Endothelial cell of umbilical vein (primary cell): ENCODE measurements at places on chromosomes 4 and X. TPM values are rescaled to one million over a fixed set of nuclear protein-coding genes. Genes with fewer than 3 reads are reported as not detected.

DNA sequence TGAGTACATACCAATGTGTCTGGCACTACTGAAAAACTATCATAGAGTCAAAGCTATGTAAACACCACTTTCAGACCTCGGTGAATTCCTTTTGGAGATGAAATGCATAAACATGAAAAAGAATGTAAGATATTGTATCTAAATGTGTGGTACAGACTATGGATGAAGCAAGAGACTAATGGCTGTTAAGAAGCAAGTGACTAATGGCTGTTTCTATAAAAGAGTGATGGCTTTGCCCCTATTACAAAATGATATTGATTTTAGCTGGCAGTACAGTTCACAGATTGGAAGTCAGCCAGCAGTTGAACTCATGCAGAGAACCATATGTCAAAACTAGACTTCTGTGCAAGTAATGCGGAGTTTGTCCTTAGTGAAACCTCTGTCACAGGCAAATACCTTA, 359.3 kb downstream of the GRXCR1 start:
- H3K27ac ChIP-seq = no peak overlapping the region
- H3K4me3 ChIP-seq = no peak overlapping the region
- H3K27me3 ChIP-seq = no peaks in the 10 kb centered on the region
- H3K4me1 ChIP-seq = no peaks in the 10 kb centered on the region

GRCh38 chr4:153566631-153567150, 100.5 kb downstream of the TMEM131L start:
- H3K4me3 ChIP-seq = no peak overlapping the region
- no peaks in the 10 kb centered on the region for H3K4me1 ChIP-seq
- no peaks in the 10 kb centered on the region for H3K27me3 ChIP-seq
- H3K36me3 ChIP-seq = no peaks in the 10 kb centered on the region
- DNase-seq = no peak

GRCh38 chrX:114599911-114600310, 16.0 kb downstream of the HTR2C start:
- DNase-seq = no peak
- H3K36me3 ChIP-seq = no peaks in the 10 kb centered on the region
- H3K4me3 ChIP-seq = no peak overlapping the region

- H3K27ac ChIP-seq = no peak overlapping the region
- no peaks in the 10 kb centered on the region for H3K36me3 ChIP-seq
- DNase-seq = no peak
- H3K4me1 ChIP-seq = no peaks in the 10 kb centered on the region
- H3K4me3 ChIP-seq = no peak overlapping the region
- H3K27me3 ChIP-seq = no peaks in the 10 kb centered on the region
These were observed 486.4 kb upstream of the RPS6KA3 start for GRCh38 chrX:20753076-20753475.

DNA sequence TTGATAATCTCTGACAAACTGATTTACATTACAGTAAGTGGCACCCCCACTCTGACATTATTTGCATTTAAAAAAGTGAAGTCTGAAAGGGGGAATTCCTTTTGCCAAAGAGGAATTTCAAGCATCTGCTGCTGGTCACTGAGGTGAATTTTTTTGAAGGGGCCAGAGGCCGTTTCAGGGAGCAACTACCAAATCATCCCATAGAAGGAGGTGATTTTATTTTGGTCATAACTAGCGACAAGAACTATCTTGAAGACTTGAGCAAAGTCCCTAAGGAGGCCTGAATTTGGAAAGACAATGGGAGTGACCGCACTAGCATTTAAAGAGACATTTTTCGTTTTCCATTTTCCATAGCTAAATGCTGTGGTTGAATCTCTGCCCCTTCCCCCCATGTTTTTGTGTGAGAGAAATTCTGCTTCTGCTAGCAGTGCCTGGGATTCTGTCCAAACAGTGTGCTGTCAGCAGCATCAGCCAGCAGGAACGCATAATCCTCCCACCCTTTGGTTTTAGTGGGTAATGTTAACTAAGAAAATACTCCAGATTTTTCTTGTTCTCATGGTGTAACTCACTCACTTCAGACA, 110.1 kb upstream of the MED14 start:
- no peaks in the 10 kb centered on the region for H3K4me1 ChIP-seq
- H3K36me3 ChIP-seq = no peaks in the 10 kb centered on the region
- H3K4me3 ChIP-seq = no peak overlapping the region
- DNase-seq = peak; percentile 30
- H3K27me3 ChIP-seq = no peaks in the 10 kb centered on the region

DNA sequence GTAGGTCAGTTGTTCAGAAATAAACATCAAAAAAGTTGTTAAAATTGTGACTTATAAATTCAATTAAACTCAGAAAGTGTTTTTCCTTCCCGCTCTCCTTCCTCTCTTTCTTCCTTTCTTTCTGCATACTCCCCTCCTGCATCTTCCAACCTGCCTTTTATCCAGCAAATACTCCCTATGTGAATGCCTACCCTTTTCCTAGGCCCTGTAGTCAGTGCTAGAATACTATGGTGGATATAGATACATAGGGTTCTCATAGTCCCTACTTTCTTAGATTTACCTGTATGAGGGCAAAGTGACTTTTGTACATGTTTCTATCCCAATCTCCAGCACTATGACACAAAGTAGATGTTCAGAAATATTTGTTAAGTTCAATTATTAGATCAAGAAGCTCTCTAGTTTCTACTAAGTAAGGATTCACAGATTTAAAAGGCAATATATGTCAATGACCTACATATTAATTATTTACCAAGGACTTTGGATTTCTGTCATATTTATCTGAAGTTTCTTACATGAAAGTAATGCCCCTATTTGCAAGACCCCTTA, 732 bp downstream of the SULT1E1 start:
- DNase-seq = no peak
- no peaks in the 10 kb centered on the region for H3K27me3 ChIP-seq
- H3K36me3 ChIP-seq = no peaks in the 10 kb centered on the region
- no peak overlapping the region for H3K4me3 ChIP-seq
- H3K4me1 ChIP-seq = peaks cover 9% of the 10 kb centered on the region
- no peak overlapping the region for H3K27ac ChIP-seq

- no peak overlapping the region for H3K27ac ChIP-seq
- no peak for DNase-seq
- H3K36me3 ChIP-seq = no peaks in the 10 kb centered on the region
- H3K27me3 ChIP-seq = no peaks in the 10 kb centered on the region
- H3K4me3 ChIP-seq = no peak overlapping the region
These were observed 25.8 kb downstream of the GAB1 start for GRCh38 chr4:143362349-143363046.

DNA sequence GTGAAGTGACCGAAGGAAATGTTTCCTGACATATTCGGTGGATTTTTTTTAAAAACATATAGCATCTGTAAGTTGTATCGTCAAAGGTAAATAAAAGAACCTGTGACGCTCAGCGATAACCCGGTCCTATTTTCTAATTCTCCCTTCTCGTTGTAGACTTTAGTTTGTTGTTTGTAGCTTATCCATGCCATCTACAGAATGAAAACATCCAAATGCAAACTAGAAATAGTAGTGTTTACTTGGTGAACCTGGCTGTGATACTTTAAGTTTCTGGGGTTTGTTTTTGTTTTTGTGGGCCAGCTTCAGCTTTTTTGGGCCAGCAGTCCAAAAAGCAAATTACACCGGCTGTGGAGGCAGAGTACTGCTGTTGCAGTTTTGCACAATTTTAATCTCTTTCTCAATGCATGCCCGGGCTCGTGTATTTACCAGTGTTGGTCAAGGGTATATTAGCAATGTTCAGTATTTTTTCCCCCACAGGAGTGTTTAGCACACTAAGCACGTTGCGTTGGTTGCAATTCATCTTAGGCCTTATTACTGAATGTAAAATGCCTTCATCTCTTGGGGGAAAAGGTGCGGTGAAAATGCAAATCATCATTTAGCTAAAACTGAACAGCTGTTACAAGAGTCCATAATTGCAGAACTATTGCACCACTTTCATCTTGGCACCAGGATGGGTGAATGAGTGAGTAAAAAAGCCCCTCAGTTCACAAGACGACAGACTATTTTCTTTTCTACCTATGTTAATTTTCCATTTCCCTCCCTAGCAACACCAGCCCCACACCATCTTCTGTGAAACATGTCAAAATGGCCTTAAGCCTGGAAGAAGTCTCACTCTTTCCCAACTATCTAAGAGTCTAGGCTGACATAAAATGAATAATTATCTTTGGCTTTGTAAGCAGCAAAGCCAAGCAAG, 1.7 kb upstream of the CNOT6L start:
- H3K4me3 ChIP-seq = peak overlapping the region; percentile 99
- peaks cover 28% of the 10 kb centered on the region for H3K4me1 ChIP-seq
- peak overlapping the region; percentile 96 for H3K27ac ChIP-seq
- peak; percentile 14 for DNase-seq
- no peaks in the 10 kb centered on the region for H3K27me3 ChIP-seq
- H3K36me3 ChIP-seq = no peaks in the 10 kb centered on the region

DNA sequence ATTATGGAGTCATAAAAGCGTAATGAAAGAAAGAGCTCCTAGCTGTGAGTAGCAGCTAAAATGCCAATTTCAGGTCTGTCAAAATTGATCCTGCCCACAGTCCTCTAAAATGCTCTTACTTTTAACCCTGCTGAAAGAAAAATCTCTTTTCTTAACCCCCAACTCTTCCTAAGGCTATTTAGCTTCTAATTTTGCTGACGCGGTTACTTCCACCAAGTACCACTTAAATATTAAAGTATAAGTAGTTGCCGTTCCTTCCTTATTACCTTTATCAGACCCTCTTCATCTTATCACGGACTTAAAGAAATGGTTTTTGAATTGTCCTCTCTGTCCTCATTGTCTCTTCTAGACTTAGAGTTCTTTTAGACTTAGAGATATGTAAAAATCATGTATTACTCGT, 272.2 kb downstream of the FRMPD4 start:
- no peak overlapping the region for H3K4me3 ChIP-seq
- H3K27ac ChIP-seq = no peak overlapping the region
- no peak for DNase-seq
- H3K4me1 ChIP-seq = no peaks in the 10 kb centered on the region
- H3K36me3 ChIP-seq = no peaks in the 10 kb centered on the region

DNA sequence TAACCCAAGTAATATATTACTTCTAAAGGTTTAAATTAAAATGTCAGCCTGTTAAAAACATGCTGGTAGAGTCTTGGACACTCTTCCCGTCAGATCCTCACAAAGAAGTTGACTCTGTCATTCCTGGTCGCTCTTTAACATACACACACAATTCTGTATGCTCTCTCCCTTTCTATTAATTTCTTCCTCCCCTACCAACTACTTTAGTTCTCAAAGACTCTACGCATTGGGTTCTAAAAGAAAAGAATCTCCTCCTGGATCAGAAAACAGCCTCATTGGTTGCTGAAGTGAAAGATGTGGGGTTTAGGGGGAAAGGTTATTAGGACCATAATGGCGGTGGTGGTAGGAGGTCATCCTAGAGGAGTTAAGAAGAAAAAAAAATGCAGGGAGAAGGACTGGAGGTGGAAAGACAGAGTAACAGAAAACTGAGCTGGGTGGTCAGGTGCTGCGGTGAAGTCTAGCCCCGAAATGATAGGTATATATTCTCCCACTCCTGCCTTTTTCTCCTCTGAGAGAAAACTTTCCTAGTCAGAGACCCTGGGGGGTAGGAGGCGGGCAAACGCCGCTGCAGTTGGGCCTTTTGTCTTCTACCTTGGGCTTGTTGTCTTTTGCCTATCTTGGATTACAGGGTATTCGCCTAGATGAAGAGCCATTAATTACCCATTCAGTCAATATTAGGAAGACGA, 5.2 kb upstream of the PITX2 start:
- H3K4me1 ChIP-seq = no peaks in the 10 kb centered on the region
- no peak overlapping the region for H3K4me3 ChIP-seq
- DNase-seq = no peak
- H3K27me3 ChIP-seq = peaks cover 92% of the 10 kb centered on the region
- H3K27ac ChIP-seq = no peak overlapping the region

- no peak for DNase-seq
- H3K4me3 ChIP-seq = peak overlapping the region; percentile 63
- H3K27ac ChIP-seq = peak overlapping the region; percentile 34
- H3K36me3 ChIP-seq = no peaks in the 10 kb centered on the region
- peaks cover 5% of the 10 kb centered on the region for H3K4me1 ChIP-seq
These were observed 774 bp downstream of the ZCCHC4 start for GRCh38 chr4:25313201-25313895.

DNA sequence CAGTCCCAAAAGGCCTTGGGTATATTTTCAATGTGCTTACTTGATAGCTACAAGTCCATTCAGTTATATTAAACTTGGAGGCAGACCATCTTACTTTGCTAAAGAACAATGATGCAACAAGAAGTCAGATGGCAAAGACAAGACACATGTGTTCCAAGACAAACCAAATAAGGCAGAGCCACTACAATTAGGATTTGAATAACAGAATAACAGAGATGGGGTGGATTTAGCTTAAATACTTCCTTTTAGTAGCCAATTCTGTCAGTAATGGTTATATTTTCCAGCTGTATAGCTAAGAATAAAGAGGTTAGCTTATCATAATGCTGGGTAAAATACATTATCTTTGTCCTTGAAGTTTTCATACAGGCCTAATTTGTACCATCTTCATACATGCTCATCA, 37.7 kb upstream of the FRAS1 start:
- H3K27me3 ChIP-seq = no peaks in the 10 kb centered on the region
- no peaks in the 10 kb centered on the region for H3K4me1 ChIP-seq
- H3K36me3 ChIP-seq = no peaks in the 10 kb centered on the region
- no peak overlapping the region for H3K27ac ChIP-seq
- no peak for DNase-seq
- no peak overlapping the region for H3K4me3 ChIP-seq

GRCh38 chr4:8164194-8164565, 5.6 kb upstream of the ABLIM2 start:
- peaks cover 7% of the 10 kb centered on the region for H3K27me3 ChIP-seq
- DNase-seq = no peak
- H3K36me3 ChIP-seq = no peaks in the 10 kb centered on the region
- no peak overlapping the region for H3K27ac ChIP-seq
- no peak overlapping the region for H3K4me3 ChIP-seq

Gene PJA1
- total RNA-seq = 14.6 and 16.1 TPM in 2 replicates

Gene ARSJ
- total RNA-seq = 44.0 and 50.0 TPM in 2 replicates

Gene HTN3
- not detected in 2 replicates for total RNA-seq

Gene TEX13B
- total RNA-seq = not detected in 2 replicates

Gene CMC4
- 3.2 and 4.3 TPM in 2 replicates for total RNA-seq

Gene SH2D1A
- total RNA-seq = not detected in 2 replicates
